Fibroblast of mammary gland (primary cell): ENCODE measurements at places on chromosomes 16 and 17.

GRCh38 chr16:641326-642188 lies at the start of gene MCRIP2:
Gene MCRIP2, plus strand, starts transcription at chr16:641828. Its CDS starts 164 bp downstream, at chr16:641992.
- DNase-seq = peak; percentile 70

GRCh38 chr16:50594308-50595260 lies 46.4 kb downstream of the NKD1 start:
- DNase-seq = no peak

- DNase-seq = no peak
These were observed 115.4 kb downstream of the C16orf95 start for GRCh38 chr16:87201790-87202189.

DNA sequence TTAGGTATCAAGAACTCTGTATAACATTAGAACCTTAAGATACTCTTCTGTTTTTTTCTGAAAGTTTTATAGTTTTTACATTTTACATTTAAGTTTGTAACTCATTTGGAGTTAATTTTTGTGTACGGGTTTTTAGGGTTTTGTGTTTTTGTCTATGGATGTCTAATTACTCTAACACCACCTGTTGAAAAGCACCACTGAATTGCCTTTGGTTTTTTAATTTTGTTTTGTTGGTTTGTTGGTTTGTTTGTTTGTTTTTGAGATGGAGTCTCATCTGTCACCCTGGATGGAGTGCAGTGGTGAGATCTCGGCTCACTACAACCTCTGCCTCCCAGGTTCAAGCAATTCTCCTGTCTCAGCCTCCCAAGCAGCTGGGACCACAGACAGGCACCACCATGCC lies 29.8 kb upstream of the ZNF629 start:
- DNase-seq = no peak

DNA sequence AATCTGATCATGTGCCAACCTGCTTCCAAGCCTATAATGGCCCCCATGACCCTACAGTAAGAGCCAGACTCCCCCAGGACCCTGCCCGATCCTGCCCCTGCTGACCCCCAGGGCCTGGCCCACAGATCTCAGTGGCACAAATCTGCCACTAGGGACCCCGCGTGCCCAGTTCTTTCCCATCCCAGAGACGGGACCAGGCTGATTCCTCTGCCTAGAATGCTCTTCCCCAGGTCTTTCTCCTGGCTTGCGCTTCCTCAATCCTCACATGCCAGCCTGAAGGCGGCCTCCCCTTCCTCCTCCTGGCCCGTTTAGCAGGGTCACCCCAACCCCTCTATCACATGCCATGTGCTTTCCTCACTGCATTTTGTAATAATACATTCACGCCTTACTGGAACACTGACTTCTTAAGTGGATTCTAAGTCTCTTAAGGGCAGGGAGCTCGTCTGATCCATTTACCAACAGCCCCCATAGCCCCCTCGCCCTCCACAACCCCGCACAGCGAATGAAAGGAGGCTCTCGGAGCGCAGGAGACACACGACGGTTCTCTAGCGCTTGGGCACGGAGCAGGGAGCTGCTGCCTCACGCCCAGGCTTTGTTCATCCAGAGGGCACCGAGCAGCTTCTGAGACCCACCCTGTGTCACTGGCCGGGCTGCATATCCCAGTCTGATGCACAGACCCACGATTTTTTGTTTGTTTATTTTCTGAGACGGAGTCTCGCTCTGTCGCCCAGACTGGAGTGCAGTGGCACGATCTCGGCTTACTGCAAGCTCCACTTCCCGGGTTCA lies 1.2 kb downstream of the TRIM65 start:
- DNase-seq = peak; percentile 33

- DNase-seq = no peak
These were observed 16.6 kb downstream of the C16orf96 start for GRCh38 chr16:4572715-4573114.

- DNase-seq = no peak
These were observed 31.1 kb downstream of the PPM1D start for GRCh38 chr17:60631119-60631518.

GRCh38 chr16:31471875-31472708 lies at the start of gene TGFB1I1:
Gene TGFB1I1, plus strand, starts transcription at chr16:31472152. Its CDS starts 37 bp downstream, at chr16:31472189.
- DNase-seq = peak; percentile 67

- DNase-seq = no peak
These were observed 8.5 kb downstream of the TP53I13 start for GRCh38 chr17:29577001-29577370.

GRCh38 chr17:10681866-10682446 lies 15.4 kb downstream of the SCO1 start:
- DNase-seq = no peak

GRCh38 chr16:83393196-83393981 lies 414.4 kb upstream of the HSBP1 start:
- DNase-seq = peak; percentile 31

- DNase-seq = no peak
These were observed 50.1 kb downstream of the PECAM1 start for GRCh38 chr17:64340557-64340956.

- DNase-seq = no peak
These were observed 143.0 kb upstream of the ZFHX3 start for GRCh38 chr16:73190688-73191659.

DNA sequence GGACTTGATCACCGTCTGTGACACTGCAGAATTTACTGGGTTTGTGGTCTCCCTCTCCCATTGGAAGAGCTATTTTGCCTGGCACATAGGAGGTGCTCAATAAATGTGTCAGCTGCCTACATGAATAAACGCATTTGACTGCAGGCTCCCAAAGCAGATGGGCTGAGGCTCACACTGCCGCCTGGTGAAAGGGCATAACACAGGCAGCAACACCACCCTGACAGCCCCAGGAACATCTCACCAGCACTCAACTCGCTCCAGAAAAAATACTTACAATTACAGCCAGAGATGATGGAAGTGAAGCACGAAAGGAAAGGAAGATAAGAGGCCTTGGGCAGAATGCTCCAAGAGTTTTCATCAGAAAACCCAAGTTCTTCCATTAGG lies 73.9 kb downstream of the RPH3AL start:
- no peak for DNase-seq

- DNase-seq = no peak
These were observed 38.0 kb downstream of the SLC5A11 start for GRCh38 chr16:24883714-24884151.

- no peak for DNase-seq
These were observed 594 bp downstream of the MAPK8IP3 start for GRCh38 chr16:1706386-1707192.

DNA sequence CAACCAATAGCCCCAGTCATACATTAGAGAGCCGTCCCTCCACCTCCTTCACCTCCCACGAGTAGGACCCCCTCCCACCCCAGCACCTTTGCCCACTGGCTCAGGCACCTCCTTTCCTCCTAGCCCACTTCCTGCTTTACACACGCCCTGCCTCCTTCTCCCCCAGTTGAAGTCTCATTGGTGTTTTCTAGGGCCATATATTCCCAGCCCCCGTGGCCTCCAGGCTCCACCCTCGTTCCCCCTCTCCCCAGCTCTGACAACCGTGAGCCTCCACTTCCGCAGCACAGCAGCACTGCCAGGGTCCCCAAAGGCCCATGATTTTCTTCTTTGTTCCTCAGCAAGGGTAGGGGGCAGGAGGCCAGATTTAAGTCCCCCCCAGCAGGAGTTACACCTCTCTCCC lies 340.3 kb upstream of the TNRC6C start:
- no peak for DNase-seq
